ENCODE measurements at places on chromosomes 4 and X.

- no peak for DNase-seq
Measured at GRCh38 chrX:40484408-40485091, 96.2 kb upstream of the ATP6AP2 start.

DNA sequence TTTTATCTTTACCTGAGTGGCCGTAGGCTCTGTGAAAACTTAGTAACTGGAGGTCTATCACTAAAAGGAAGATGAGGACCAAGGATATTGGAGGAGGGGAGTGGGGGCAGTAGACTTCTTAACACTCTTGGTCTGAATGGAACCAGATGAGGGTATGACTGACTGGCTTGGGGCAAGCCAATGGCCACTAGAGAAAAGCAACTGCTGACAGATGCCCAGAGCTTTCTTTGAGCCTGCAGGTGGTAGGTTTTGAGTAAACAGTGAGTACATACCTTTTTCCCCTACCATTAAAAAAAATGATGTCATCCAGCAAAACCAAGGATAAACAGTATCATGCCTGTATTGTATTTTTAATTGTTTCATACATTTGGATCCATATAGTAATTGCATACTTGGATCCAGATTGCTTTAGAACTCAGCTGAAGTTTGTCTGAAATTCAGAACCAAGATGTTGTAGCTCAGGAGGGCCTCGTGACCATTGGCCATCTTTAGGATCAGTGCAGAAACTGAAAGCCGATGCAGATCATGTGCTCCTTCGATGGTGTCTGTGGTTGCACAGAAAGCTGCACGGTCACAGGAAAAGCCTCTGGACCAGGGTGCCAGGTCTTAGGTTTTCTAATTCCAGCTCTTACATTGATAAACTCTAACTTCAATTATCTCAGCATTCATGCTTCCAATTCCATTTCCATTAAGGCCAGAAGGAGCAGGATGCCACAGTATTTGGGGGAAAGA lies 131.0 kb downstream of the PDGFRA start:
- DNase-seq = no peak

GRCh38 chrX:108134724-108135123 lies 43.1 kb downstream of the ATG4A start:
- DNase-seq = no peak

- no peak for DNase-seq
Measured at GRCh38 chr4:8156617-8157016, 2.0 kb downstream of the ABLIM2 start.

DNA sequence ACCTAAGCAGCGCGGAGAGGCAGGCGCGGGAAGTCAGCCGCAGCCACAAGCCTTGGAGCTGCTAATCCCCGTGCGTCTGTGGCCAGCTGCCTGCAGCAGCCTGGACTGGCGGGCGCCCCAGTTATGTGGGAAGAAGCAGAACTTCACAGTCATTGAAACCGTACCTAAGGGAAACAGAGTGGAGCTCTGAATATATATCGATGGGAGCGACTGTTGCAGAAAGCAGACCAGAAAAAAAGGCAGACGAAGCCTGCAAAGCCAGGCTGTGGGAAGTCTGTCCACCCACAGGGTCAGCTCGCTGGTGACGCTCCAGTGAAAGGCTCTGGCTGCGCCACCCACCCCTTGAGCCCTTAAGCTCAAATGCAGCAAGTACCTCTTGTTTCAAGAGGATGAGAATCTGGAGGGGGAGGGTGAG lies 24.7 kb downstream of the KCNE5 start:
- DNase-seq = no peak

- no peak for DNase-seq
Measured at GRCh38 chr4:12588582-12588981, 895.6 kb downstream of the RAB28 start.

GRCh38 chrX:40646489-40647306 lies 663 bp downstream of the CXorf38 start:
- peak; percentile 24 for DNase-seq

DNA sequence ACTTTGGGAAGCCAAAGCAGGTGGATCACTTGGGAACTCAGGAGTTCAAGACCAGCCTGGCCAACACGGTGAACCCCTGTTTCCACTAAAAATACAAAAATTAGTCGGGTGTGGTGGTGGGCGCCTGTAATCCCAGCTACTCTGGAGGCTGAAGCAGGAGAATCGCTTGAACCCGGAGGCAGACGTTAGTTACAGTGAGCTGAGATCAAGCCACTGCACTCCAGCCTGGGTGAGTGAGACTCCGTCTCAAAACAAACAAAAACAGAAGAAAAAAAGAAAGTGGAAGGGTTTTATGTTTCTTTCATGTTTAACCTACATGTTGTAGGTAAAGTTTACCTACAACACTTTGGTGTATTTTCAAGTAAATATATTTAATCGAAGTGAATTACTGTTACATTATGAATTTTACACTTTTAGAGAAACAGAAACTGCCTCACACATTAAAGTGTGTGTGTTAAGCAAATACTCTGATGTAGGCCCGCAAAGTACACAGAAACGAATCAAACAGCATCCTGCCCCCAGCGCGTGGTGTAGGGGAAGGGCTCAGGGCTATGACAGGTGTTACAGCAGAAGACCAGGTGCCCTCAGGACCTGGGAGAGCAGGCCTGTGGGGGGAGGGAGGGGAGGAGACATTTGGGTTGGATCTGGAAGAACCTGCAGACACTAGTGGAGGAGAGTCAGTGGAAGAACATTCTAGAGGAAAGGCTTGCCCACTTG lies 39.0 kb downstream of the PTTG2 start:
- no peak for DNase-seq

- DNase-seq = no peak
Measured at GRCh38 chr4:56704089-56704871, 23.2 kb upstream of the HOPX start.

- DNase-seq = no peak
Measured at GRCh38 chr4:123305736-123306135, 90.9 kb upstream of the SPRY1 start.

DNA sequence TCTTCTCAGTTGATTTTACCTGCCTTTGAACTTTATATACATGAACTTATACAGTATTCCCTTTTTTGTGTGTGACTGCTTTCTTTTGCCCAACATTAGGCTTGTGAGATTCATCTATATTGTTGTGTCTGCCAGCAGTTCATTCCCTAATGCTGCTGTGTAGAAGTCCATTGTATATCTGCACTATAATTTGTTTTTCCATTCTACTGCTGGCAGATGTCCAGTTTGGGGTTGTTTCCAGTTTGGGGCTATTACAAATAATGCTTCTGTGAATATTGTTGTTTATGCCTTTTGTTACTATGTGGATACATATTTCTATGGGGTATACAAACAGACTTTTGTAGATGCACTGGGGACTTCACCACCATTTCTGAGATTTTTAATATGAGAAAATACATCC lies 268.4 kb downstream of the DCTD start:
- no peak for DNase-seq

- DNase-seq = no peak
Measured at GRCh38 chr4:8235686-8236085, 33.9 kb upstream of the HTRA3 start.

- no peak for DNase-seq
Measured at GRCh38 chrX:5802391-5802790, 426.3 kb downstream of the NLGN4X start.

DNA sequence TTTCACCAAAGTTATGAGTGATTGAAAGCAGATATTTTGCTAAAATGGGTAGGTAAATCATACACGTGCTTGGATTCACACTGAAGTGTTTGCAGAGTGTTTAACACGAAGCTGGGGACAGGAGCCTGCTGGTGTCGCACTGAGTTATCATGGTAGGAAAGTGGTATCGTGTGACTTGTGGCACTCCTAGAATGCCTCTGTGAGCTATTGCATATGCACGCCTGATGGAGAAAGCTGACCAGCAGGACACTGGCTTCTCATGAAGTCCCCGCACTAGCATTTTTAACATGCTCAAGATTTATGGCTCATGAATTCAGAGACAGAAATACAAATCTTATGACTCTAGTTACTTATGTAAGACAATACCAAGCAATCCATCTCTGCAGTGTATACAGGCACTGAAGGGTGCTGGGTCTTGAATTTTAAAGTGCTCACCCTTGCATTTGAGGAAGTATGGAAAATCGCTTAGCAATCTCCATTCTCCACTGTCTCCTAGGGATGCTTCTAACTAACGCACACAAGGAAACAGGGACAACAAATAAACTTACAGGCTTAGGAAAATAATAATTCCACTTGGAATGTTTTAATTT lies 19.8 kb downstream of the VCX3B start:
- DNase-seq = no peak

- DNase-seq = no peak
Measured at GRCh38 chr4:160284516-160284915, 1181.6 kb downstream of the RAPGEF2 start.

GRCh38 chr4:98305576-98305975 lies 44.4 kb downstream of the RAP1GDS1 start:
- no peak for DNase-seq

DNA sequence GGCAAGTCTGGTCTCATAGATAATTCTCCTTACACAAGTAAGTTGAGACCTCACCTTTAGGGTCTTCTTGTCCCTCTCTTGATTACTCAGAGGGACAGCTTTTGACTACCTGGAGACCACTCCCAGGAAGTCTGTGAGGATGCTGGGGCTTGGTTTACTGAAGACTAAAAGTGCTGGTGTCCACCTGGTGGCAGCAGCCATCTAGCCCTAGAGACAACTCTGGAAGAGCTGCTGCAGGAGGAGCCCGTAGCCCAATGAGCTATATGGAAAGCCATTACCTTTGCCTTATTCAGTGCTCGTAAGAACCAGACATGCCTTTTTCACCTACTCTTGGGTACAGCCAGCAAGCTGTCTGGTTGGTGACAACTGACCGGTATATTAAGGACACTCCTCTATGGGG lies 7.3 kb downstream of the FGFBP2 start:
- DNase-seq = no peak

DNA sequence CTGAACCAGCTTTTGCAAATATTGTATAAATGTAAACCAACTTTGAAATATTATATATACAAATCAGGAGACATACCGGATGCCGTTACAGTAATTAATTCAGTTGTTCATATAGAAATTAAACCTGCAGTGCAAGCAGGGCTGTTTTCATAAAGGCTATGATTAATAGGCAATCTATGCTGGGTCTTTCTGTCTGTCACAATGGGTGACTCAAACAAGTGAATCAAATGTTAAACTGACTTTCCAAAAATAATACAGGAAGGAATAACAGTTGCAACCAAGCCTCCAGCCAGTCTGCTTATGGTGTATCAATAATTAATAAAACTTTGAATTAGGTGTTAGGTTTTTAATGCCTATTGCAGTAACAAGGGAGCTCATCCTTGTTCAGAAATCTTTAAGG lies 43.9 kb downstream of the GABRB1 start:
- no peak for DNase-seq

GRCh38 chrX:119971184-119971583 lies 27.6 kb upstream of the NKAP start:
- no peak for DNase-seq

DNA sequence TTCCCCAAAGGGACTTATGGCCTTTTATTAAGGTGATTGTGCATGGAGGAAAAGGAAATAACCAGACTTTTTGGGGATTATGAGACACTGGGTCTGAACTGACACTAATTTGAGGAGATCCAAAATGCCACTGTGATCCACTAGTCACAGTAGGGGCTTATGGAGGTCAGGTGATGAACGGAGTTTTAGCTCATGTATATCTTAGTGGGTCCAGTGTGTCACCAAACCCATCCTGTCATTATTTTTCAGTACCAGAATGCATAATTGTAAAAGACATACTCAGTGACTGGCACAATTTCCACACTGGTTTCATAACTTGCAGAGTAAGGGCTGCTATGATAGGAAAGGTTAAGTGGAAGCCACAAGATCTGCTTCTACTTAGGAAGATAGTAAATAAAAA lies 131.3 kb downstream of the RTL3 start:
- no peak for DNase-seq

DNA sequence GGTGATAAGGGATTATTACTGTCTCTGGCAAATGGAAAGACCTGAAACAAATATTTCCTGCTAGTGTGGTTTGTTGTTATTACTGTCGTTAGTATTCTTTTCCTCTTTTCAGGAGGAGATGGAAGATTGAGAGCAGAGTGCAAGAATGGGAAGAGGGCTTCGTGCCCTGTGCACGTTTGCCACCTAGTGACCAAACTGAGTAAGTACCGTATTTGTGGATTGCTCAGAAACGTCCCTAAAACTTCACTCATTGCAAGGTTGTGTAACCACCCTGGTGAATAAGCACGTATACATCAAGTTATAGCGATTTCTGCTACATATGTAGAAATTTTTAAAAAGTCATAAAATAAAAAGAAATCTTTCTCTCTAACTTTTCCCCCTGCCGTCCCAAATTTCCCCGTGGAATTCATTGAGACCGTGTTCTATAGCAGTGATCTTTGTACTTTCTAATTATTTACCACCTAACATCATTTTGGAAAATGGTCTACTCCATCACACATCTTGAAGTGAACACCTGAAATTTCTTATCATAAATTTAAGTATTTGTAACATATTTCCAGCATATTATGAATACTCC lies 24.3 kb downstream of the LINC00632 start:
- no peak for DNase-seq

DNA sequence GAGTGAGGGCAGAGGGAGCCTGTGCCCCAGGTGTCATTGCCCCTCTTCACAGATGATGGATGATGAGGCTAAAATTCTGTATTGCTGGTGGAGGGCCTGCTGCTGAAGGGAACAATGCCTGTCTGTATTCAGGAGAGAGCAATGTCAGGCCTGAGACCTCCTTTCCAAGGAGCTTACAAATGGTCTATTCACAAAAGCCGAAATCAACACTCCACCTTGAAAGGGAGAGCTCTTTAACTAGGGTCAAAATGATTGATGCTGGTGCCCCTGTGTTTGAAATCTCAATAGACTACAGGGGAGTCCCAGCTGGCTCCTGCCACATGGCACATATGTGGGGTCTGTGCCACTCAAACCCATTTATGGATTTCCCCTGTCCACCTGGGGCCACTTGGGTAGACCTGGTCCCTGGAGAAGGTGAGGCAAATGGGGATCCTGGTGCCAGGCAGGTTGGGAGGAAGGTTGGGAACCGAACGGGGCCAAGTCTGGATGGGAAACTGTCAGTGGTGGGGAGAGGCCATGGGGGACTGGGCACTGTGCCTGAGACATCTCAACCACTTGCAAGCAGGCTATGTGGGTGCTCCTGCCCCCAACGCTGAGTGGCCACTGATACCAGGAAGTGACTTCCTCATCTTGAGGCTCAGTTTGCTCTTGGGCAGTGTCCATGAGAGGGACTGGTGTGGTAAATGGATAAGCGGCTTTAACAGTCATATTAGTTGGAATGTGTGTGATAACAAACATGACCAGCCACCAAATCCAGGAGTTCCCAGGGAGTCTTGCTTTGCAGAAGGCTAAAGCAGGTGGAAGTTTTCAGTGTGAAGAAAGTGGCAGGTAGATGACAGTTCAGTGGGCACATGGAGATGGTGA lies 223.8 kb upstream of the PSAPL1 start:
- DNase-seq = no peak

Data from activated T-helper 1 cell treated with anti-CD3 and anti-CD28 coated beads, Interleukin-2, amount 50 U/mL, for 16 hours (primary cell).